Cardiac fibroblast (primary cell): ENCODE measurements at places on chromosomes 7 and 10.
A peak's percentile ranks its signal among the peaks of the same experiment; 100 is the strongest.

GRCh38 chr10:112231602-112232400 is 48.2 kb upstream of the GPAM start:
- DNase-seq: no peak

- peak; percentile 52 for DNase-seq
Measured at GRCh38 chr7:19665399-19666008, 43.3 kb downstream of the POLR1F start.

- DNase-seq: no peak
Measured at GRCh38 chr7:16715928-16716327, 37.6 kb upstream of the TSPAN13 start.

DNA sequence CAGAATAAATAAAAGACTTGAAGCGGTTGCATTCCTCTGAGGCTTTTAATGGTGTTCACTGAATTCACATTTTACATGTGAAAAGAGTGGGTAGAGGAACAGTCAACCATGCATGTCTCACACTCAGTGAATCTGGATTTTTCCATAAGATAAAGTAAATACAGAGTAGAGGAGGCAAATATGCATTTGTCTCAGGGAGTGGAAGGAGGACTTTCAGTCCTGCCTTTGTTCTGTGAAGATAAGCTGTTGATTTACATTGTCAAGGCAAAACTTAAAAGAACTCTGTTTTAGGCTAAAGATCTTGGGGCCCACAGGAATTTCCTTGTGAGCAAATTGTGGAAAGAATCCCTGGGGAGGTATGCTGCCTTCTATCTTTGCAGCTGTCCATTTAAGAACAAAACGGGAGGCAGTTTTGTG is 825.3 kb upstream of the MBL2 start:
- no peak for DNase-seq

- DNase-seq: no peak
Measured at GRCh38 chr10:35172146-35172545, 45.5 kb downstream of the CREM start.

- DNase-seq: no peak
Measured at GRCh38 chr7:147611431-147611830, 979.1 kb upstream of the C7orf33 start.

DNA sequence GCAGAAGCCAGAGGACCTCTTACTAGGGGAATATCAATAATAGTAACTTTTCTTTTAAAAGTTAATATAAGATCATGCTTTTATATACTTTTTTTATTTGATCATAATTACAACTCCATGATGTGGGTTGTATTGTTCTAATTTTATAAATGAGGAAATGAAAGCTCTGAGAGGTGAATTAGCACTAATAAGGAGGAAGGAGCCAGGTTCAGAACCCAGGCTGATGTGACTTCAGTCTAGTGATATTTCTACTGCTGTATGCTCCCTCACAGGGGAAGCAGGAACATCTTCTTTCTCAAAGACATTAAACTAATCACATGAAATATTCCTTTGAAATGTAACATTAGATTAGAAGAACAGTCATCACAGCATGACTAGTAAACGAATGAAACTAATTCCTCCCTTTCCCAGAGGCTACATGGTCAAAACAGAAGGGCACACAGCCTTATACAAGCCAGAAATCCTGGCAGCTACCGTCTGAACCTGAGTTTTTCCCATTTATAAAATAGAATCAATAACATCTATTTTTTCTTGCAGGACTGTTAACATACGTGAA is 81.4 kb upstream of the GJD4 start:
- DNase-seq: no peak

- peak; percentile 22 for DNase-seq
Measured at GRCh38 chr10:27743877-27744801, 1.5 kb downstream of the MKX start.

DNA sequence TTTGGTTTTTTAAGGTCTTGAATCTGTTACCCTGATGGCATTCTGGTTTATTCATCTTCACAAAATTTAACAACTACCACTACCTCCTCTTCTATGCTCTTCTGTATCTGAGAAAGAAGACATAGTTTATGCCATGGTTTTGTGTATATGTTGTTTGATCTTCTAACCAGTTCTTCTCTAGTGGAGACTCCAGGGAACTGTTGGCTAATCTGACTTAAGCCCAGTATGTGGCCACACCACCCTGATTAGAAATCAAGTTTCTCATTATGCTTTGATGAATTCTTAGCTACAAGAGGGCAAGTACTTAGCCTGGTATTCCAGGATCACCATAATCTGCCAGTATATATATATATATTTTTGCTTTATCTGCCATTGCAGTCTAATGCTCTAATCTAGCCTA is 99.5 kb upstream of the MXI1 start:
- no peak for DNase-seq
